ENCODE measurements at places on chromosomes 16 and 17.
A peak's percentile ranks its signal among the peaks of the same experiment; 100 is the strongest.

DNA sequence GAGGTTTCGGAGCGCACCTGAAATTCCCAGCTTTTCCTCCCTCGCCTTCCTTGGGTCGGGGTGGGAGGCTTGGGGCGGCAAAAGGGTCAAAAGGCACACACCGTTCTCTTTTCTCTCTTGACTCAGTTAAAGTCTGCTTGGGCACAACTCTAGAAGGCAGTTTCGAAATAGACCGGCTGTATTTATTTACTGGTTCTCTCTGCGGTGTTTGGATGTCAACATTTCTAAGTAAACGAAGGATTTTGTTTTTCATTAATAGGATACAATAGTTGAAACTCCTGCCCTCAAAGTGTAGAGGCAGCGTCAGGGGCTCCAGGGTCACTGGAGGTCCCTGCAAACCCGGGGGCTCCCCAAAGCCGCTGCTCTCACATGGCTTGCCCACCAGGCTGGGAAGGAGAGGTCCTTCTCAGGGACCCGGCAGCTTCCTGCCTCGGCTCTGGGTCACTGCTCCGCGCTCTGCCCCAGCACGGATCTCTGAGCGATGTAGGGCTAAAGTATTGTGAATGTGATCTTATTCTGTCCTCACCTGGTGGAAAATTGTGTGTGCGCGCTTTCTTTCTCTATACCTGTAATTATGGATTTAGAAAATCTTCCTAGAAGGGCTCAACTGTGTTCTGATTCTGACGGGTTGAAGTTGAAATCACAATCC is 952 bp downstream of the BMERB1 start:
- peak overlapping the region; percentile 49 for H3K27ac ChIP-seq
- H3K27me3 ChIP-seq, result peaks cover 11% of the 10 kb centered on the region
- no peak for ATAC-seq
- H3K4me3 ChIP-seq, result peak overlapping the region; percentile 94

DNA sequence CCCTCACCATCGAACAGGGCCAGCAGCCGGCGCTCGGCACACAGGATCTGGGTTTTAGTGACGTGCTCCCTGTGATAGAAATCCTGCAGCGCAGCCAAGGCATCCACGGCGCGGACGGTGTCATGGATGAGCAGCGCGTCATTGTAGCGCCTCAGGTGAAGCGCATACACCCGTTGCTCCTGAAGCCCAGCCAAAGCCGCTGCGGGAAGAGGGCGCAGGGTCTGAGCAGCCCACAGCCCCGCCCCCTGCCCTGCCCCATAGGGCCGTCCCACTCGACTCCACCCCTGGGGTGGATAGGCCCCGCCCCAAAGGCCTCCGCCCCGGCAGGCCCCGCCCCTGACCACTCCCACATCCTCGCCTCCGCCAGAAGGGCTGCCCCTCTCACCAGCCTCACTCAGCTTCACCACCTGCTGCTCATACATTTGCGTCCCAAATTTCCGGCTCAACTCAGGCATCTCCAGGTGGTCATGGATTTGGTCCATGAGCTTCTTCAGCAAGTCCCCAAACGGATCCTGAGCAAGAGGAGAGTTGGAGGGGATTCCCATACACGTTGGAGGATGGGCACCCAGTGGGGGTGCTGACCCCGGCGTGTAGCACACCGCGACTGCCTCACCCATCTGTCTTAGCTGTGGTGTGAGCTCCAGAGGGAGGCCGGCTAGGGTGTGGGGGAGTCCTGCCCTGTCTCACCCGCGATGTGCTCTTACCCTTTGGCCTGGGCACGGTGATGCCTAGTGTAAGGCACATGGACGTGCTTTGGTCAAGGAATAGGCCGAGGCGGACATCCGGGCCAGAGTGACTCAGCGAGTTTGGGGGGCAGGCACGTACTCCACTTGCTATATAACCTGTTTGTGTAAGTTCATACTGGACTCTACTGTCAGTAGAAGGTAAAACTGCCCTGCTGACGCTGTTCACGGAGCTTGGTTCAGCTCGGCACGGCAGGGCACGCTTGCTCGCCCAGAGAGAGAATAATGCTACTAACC is 4.6 kb downstream of the DHX58 start:
- H3K4me1 ChIP-seq, result peaks cover 46% of the 10 kb centered on the region
- no peaks in the 10 kb centered on the region for H3K27me3 ChIP-seq
- peak; percentile 92 for ATAC-seq
- H3K4me3 ChIP-seq, result peak overlapping the region; percentile 59
- H3K27ac ChIP-seq, result no peak overlapping the region

GRCh38 chr17:50995668-50996067 is 125.0 kb downstream of the SPAG9 start:
- H3K4me1 ChIP-seq, result no peaks in the 10 kb centered on the region
- H3K27me3 ChIP-seq, result no peaks in the 10 kb centered on the region
- H3K36me3 ChIP-seq, result peaks cover 34% of the 10 kb centered on the region
- H3K4me3 ChIP-seq, result no peak overlapping the region
- no peak overlapping the region for H3K27ac ChIP-seq
- no peak for ATAC-seq

DNA sequence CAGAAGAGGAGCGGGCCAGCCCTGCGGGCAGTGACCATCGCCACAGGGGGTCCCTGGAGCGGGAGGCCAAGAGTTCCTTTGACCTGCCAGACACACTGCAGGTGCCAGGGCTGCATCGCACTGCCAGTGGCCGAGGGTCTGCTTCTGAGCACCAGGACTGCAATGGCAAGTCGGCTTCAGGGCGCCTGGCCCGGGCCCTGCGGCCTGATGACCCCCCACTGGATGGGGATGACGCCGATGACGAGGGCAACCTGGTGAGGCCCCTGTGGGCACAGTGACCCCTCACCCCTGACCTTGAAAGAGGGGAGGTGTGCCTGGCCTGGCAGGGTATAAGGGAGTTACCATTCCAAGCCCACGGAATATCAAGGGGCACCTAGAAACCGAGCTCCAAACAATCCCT is 35.1 kb upstream of the ABCC3 start:
- no peaks in the 10 kb centered on the region for H3K36me3 ChIP-seq
- no peak overlapping the region for H3K27ac ChIP-seq
- H3K27me3 ChIP-seq, result peaks cover 81% of the 10 kb centered on the region
- no peak overlapping the region for H3K4me3 ChIP-seq
- ATAC-seq, result no peak
- H3K4me1 ChIP-seq, result peaks cover 6% of the 10 kb centered on the region

DNA sequence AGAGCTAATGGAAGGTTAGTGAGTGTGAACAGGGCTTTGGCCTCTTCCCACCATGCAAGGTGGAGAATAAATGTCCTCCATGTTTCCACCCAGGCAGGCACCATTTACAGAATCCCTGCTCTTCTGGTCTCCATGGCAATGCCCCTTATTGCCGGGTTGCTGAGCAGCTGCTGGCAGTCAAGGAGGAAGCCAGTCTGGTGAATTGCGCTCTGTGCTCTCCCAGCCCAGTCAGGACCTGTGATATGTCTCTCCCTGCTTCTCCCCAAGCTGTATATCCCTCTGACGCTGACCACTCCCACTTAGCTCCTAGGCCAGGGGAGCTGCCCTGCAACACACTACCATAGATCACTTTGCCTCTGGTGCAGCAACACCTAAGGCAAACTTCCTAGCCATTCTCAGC is 402.1 kb upstream of the ERCC4 start:
- H3K4me3 ChIP-seq, result no peak overlapping the region
- H3K27ac ChIP-seq, result no peak overlapping the region
- H3K36me3 ChIP-seq, result no peaks in the 10 kb centered on the region

DNA sequence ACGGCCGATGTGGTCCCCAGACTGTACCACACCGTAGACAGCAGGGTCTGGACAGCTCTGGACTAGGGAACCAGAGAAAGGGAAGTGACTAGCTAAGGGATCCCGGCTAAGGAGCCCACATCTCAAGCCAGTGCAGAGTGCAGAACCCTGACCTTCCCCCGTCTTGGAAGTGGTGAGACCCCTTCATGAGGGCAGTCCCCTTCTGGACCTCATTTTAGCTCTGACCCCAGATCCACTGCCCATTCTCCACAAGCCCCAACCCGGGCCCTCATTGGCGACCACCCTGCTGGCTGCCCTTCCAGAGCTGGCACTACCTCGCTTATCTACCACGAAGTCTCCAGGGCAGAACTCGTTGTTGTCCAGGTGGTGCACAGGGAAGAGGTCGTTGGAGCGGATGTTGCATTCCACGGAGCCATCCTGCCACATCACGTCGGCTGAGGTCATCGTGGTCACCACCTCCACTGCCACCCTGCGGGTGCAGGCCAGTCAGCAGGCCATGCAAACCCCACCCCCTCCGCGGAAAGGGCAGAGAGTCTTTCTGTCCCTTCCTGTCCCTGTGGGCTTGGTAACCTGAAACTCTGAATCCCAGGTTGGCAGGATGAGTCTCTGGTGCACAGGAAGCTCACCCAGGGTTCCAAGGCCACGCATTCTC is 14.2 kb downstream of the SPHK1 start:
- H3K27ac ChIP-seq, result no peak overlapping the region
- no peaks in the 10 kb centered on the region for H3K27me3 ChIP-seq
- peaks cover 7% of the 10 kb centered on the region for H3K4me1 ChIP-seq
- ATAC-seq, result no peak

DNA sequence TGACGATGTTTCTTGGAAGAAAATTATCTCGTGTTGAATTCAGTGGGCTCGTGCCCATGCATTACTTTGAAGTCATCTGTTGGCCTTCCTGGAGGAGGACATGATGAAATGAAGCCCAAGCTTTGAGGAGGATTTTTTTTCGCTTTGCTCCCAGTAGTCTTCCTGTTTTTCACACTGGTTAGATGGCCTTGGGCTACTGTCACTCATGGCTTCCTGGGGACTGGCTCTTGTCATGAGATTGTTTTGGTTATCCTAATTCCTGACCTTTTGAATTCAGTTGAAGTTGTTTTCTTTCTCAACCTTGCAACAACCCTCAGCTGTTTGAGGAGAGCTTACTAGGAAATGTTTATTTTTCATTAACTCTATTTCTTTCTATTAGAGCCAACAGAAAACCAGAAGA is 430.7 kb downstream of the HS3ST3B1 start:
- peaks cover 4% of the 10 kb centered on the region for H3K27me3 ChIP-seq
- H3K4me1 ChIP-seq, result no peaks in the 10 kb centered on the region
- H3K27ac ChIP-seq, result no peak overlapping the region
- no peak for ATAC-seq

DNA sequence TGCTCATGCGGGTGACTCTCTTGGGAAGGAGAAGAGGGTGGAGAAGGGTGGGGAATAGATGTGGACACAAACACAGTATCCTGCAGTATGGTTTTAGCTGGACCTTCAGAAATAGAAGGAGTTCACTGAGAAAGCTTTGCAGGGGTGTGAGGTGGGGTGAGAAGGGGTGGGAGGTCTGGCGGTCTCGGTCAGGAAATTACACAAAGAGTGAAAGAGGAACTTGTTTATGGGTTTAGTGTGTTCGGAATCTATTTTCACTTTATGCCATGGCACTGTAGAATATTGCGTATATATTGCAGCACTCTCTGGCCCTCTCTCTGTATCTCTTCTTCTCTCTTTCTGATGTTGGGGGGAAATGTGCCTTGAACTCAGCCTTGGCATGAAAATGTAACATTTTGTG is 148.2 kb upstream of the GOT2 start:
- peak; percentile 80 for ATAC-seq
- H3K27ac ChIP-seq, result no peak overlapping the region
- H3K4me3 ChIP-seq, result no peak overlapping the region
- H3K27me3 ChIP-seq, result peaks cover 7% of the 10 kb centered on the region
- H3K4me1 ChIP-seq, result peaks cover 13% of the 10 kb centered on the region

DNA sequence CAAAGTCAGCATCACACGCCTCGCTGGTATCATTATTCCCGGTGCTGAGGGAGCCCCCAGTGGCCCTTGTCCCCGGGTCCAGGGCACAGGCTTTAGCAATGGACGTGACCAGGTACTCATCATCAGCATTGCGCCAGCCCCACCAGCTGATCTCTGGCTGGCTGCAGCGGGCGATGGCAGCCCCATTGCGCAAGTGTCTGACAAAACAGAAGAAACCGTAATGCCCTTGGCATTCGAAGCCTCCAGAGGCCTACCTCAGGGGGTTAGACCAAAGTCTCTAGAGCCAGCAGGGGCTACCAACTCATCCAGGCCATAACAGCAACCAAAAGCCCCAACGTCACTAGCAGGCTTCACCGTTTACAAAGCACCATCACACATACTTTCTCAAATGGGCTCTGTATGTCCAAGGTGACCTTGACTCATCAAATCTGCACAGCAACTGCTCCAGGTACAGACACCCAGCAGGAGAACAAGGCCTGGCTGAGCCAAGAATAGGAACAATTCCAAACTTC is 7.3 kb downstream of the MTMR4 start:
- peaks cover 88% of the 10 kb centered on the region for H3K36me3 ChIP-seq
- peaks cover 64% of the 10 kb centered on the region for H3K4me1 ChIP-seq

GRCh38 chr16:60771138-60771537 is 1265.1 kb downstream of the CDH8 start:
- no peaks in the 10 kb centered on the region for H3K27me3 ChIP-seq
- H3K36me3 ChIP-seq, result no peaks in the 10 kb centered on the region
- no peaks in the 10 kb centered on the region for H3K4me1 ChIP-seq
- no peak overlapping the region for H3K4me3 ChIP-seq
- H3K27ac ChIP-seq, result no peak overlapping the region

DNA sequence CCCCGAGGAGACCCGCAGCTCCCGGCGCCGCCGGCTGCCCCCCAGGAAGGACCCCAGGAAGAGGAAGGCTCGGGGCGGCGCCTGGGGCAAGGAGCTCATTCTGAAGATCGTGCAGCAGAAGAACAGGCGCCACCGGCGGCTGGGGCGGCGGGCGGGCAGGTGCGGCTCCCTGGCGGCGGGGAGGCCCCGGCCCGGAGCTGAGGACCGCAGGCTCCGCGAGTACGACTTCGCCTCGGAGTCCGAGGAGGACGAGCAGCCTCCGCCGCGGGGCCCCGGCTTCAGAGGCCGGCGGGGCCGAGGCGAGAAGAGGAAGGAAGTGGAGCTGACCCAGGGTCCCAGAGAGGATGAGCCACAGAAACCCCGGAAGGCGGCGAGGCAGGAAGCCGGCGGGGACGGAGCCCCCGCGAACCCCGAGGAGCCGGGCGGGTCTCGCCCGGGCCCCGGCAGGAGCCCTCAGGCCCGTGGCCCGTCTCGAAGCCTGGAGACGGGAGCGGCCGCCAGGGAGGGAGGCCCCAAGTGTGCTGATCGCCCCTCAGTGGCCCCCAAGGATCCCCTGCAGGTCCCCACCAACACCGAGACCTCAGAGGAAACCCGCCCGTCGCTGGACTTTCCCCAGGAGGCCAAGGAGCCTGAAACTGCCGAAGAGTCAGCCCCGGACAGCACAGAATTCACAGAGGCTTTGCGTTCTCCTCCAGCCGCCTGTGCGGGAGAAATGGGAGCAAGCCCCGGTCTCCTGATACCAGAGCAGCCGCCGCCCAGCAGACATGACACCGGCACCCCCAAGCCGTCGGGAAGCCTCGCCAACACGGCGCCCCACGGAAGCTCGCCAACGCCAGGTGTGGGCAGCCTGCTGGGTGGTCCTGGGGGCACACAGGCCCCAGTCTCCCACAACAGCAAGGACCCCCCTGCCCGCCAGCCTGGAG is 22.3 kb upstream of the ZFPM1 start:
- H3K27me3 ChIP-seq, result no peaks in the 10 kb centered on the region
- H3K4me1 ChIP-seq, result peaks cover 17% of the 10 kb centered on the region
- no peaks in the 10 kb centered on the region for H3K36me3 ChIP-seq
- ATAC-seq, result peak; percentile 67
- H3K4me3 ChIP-seq, result peak overlapping the region; percentile 72

Data from stimulated activated memory B cell treated with anti-CD40 and anti-IgM and Interleukin-4, amounts not matched to agents 10 μg/mL and 1 μg/mL and 100 μg/mL, for 72 hours (primary cell).